ENCODE measurements at places on chromosomes 13 and 19. TPM values are rescaled to one million over a fixed set of nuclear protein-coding genes. Genes with fewer than 3 reads are reported as not detected.

CPAMD8 gene
- total RNA-seq, result 3.2 TPM

RAB20 gene
- total RNA-seq, result 2.0 TPM

PSG11 gene
- total RNA-seq, result not detected

TUBA3C gene
- not detected for total RNA-seq

KASH5 gene
- 0.42 TPM for total RNA-seq

SLC25A23 gene
- 31.3 TPM for total RNA-seq

ZNF66 gene
- total RNA-seq, result 10.5 TPM

VN1R2 gene
- total RNA-seq, result not detected

ZNF837 gene
- 4.3 TPM for total RNA-seq

ZNF358 gene
- total RNA-seq, result 7.1 TPM

TIMM29 gene
- total RNA-seq, result 28.6 TPM

MCEMP1 gene
- total RNA-seq, result 1.2 TPM

KIR3DL2 gene
- total RNA-seq, result 1.3 TPM

PBX4 gene
- 22.6 TPM for total RNA-seq

CEACAM16 gene
- total RNA-seq, result not detected

VSTM1 gene
- 1.7 TPM for total RNA-seq

KCNJ14 gene
- total RNA-seq, result 2.4 TPM

HSD17B14 gene
- 0.70 TPM for total RNA-seq
